ENCODE measurements at places on chromosomes 4 and X. TPM values are rescaled to one million over a fixed set of nuclear protein-coding genes. Genes with fewer than 3 reads are reported as not detected.

The CD38 gene
- 13.0 TPM for total RNA-seq

The SPACA5B gene
- total RNA-seq = not detected

The TGIF2LX gene
- total RNA-seq = not detected

The GIMD1 gene
- not detected for total RNA-seq

The ELK1 gene
- 38.6 TPM for total RNA-seq

The VCX3A gene
- not detected for total RNA-seq

The ZFYVE28 gene
- total RNA-seq = 1.8 TPM

The MYOZ2 gene
- not detected for total RNA-seq

The HMGN5 gene
- total RNA-seq = 2.1 TPM

The SLIT2 gene
- not detected for total RNA-seq

The TMEM271 gene
- not detected for total RNA-seq

The NEXMIF gene
- total RNA-seq = 0.01 TPM

The STK32B gene
- total RNA-seq = 14.7 TPM

The WWC2 gene
- total RNA-seq = 15.7 TPM

The MAGEA4 gene
- total RNA-seq = not detected

The ZNF275 gene
- 4.5 TPM for total RNA-seq

The P2RY4 gene
- not detected for total RNA-seq

The REPS2 gene
- 1.6 TPM for total RNA-seq

The ATP2B3 gene
- 0.10 TPM for total RNA-seq

The SAGE1 gene
- 0.03 TPM for total RNA-seq

The ITM2A gene
- 0.10 TPM for total RNA-seq

The NEUROG2 gene
- total RNA-seq = 0.03 TPM

The PDCL2 gene
- total RNA-seq = not detected

The OPRPN gene
- total RNA-seq = not detected

The CXorf49 gene
- not detected for total RNA-seq

The PDE6B gene
- total RNA-seq = not detected

The CTAG1B gene
- not detected for total RNA-seq

The HTN1 gene
- not detected for total RNA-seq

The SERTM2 gene
- not detected for total RNA-seq

The MGARP gene
- total RNA-seq = 0.79 TPM

The ATXN3L gene
- total RNA-seq = not detected

The ARSJ gene
- 3.7 TPM for total RNA-seq

The VEGFC gene
- 7.8 TPM for total RNA-seq

The AFP gene
- 3.2 TPM for total RNA-seq

The PRDM5 gene
- 4.2 TPM for total RNA-seq

The CSAG2 gene
- total RNA-seq = not detected

The TLR6 gene
- total RNA-seq = 2.2 TPM

The FAM47E gene
- total RNA-seq = 0.10 TPM

The VBP1 gene
- total RNA-seq = 61.2 TPM

The SH3D19 gene
- 22.9 TPM for total RNA-seq

The LRAT gene
- not detected for total RNA-seq

The KIAA1210 gene
- total RNA-seq = 0.03 TPM

The TRO gene
- total RNA-seq = 0.65 TPM

The HMX1 gene
- 0.10 TPM for total RNA-seq
